DMS153 (cell line): ENCODE measurements at places on chromosomes 2 and 18.

- DNase-seq = no peak
Observed at GRCh38 chr2:18381386-18381785, 179.1 kb downstream of the RDH14 start.

DNA sequence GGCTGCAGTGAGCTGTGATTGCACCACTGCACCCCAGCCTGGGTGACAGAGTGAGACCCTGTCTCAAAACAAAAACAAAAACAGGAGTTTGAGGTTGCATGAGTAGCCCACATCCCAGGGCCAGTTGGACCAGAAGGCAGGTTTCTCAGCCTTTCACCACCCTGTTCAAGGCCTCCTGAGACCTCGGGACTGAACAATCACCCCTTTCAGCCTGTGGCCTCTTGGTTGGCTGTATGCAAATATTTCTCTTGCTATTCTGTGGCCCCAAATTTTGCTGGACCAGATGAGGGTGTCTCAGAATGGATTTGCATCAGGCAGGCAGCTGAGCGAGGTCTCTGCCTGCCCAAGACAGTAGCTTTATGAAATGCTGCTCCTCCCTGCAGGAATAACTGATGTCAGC lies 56.9 kb downstream of the DPYSL5 start:
- DNase-seq = no peak

GRCh38 chr2:177334940-177335543 lies 57.5 kb upstream of the AGPS start:
- peak; percentile 34 for DNase-seq

DNA sequence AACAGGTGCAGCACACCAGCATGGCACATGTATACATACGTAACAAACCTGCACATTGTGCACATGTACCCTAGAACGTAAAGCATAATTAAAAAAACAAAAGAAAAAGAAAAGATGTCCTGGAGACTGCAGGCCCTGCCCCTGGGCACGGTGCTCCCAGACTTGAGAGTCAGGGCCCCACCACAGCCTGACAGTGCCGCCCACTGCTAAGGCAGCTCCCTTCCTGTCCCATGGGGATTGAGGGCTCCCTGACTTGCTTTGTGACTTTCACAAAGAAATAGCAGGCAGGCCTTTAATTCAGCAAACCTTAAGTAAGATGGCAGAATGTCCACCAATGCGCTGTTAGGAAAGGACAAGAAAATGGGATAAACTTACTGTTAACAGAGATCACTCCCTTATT lies 116.8 kb downstream of the NDUFA10 start:
- DNase-seq = no peak

- no peak for DNase-seq
Observed at GRCh38 chr2:215332872-215333595, 21.2 kb downstream of the ATIC start.

DNA sequence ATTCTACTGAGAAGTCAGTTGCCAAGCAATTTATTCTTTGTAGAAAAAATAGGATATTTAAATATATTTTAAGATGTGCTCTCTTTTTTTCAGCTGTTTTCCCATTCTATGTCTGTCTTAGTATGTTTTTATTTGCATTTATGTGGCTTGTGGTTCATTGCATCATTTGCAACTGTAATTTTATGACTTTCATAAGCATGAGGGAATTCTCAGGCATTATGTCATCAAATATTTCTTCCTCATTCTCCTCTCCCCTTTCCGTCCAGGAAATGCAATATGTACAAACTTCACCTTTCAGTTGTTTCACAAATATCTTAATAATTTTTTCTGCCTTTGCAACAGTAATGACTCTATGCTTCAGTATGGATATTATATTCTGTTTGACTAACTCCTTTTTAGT lies 560.2 kb upstream of the LRATD1 start:
- no peak for DNase-seq

- no peak for DNase-seq
Observed at GRCh38 chr2:7825591-7826312, 856.1 kb upstream of the ID2 start.

GRCh38 chr2:195003881-195004471 lies 653.0 kb upstream of the SLC39A10 start:
- DNase-seq = no peak

DNA sequence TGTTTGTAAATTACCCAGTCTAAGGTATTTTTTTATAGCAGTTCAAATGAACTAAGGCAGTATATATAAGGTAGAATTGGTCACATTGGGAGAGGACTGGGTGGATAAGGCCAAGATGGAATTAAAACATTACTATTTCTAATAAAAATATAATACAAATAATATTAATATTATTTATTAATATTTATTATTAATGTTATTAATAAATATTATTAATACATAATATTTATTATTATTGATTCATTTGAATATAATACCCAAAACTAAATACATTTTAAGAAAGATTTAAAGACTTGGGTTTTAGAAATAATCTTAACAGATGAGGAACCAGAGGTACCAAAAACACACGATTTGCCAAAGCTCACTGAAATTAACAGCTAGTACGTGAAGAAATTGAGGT lies 30.5 kb upstream of the MC2R start:
- DNase-seq = no peak

DNA sequence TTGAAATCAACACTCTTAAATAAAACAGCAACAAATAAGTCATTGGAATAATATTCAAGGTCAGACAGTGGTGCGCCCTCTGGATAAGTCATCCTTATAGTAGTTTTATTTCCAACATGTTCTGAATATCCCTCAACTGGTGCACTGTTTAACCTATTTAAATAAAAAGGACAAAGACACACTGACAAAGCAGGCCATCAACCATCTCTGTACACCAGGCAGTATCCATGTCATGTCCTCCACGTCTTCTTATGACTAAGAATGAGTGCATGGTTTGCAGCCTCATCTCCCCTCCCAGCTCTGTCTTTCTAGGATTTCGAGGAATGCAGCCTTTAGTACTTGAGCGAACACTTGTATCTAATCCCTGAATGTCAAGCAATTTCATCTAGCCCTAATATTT lies 42.4 kb downstream of the ST3GAL5 start:
- no peak for DNase-seq

GRCh38 chr2:219274361-219274921 lies 4.7 kb upstream of the DNAJB2 start:
- DNase-seq = no peak

GRCh38 chr18:39701839-39702238 lies 2136.2 kb upstream of the CELF4 start:
- DNase-seq = no peak

- no peak for DNase-seq
Observed at GRCh38 chr2:240235149-240235803, 94.8 kb upstream of the OTOS start.

DNA sequence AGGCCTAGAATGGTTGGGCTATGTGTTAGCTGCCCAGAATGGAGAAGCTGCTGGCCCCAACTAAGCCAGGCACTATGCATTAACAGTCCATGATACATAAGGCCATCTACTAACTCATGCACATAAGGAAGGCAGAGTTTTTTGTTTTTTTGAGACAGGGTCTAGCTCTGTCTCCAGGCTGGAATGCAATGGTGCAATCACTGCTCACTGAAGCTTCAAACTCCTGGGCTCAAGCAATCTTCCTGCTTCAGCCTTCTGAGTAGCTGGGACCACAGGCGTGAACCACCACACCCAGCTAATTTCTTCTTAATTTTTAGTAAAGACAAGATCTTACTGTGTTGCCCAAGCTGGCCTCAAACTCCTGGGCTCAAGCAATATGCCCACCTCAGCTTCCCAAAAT lies 37.6 kb downstream of the GPR45 start:
- no peak for DNase-seq

DNA sequence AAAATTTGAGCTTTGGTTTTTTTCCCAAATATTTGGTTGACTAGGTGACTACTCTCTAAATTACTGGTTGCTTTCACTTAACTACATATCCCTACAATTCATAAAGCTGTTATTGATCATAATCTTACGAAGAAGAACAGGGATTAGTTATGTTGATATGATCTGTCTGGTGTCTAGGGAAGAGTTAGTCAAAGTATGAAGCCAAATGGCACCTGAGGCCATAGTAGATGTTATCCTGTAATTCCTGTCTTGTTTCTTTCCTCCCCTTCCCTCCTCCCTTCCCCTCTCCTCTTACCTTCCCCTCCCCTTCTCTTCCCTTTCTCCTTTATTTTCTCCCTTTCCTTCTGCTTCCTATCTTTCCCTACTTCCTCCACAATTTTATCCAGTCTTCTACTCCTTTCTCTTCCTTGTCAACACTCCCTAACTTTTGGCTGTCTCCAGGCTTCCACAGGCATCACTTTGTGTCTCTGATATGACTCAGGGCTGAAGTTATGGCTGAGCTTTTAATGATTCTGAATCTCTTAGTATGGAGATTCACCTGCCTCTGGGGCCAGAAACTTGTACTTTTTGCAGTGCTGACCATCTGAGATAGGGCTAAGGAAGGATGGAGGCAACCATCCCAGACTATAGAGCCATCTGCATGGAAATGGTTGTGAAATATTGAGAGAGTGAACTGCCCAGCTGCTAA lies 149.9 kb upstream of the TCF4 start:
- DNase-seq = no peak

DNA sequence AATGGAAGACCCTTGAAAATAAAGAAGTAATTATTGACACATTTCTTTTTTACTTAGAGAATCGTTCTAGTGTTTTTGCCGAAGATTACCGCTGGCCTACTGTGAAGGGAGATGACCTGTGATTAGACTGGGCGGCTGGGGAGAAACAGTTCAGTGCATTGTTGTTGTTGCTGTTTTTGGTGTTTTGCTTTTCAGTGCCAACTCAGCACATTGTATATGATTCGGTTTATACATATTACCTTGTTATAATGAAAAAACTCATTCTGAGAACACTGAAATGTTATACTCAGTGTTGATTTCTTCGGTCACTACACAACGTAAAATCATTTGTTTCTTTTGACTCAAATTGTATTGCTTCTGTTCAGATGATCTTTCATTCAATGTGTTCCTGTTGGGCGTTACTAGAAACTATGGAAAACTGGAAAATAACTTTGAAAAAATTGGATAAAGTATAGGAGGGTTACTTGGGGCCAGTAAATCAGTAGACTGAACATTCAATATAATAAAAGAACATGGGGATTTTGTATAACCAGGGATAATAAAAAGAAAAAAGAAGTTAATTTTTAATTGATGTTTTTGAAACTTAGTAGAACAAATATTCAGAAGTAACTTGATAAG lies 3.3 kb downstream of the PMAIP1 start:
- DNase-seq = no peak
